A549 (cell line): ENCODE measurements at places on chromosomes 16 and 17. TPM values are rescaled to one million over a fixed set of nuclear protein-coding genes. Genes with fewer than 3 reads are reported as not detected.

DNA sequence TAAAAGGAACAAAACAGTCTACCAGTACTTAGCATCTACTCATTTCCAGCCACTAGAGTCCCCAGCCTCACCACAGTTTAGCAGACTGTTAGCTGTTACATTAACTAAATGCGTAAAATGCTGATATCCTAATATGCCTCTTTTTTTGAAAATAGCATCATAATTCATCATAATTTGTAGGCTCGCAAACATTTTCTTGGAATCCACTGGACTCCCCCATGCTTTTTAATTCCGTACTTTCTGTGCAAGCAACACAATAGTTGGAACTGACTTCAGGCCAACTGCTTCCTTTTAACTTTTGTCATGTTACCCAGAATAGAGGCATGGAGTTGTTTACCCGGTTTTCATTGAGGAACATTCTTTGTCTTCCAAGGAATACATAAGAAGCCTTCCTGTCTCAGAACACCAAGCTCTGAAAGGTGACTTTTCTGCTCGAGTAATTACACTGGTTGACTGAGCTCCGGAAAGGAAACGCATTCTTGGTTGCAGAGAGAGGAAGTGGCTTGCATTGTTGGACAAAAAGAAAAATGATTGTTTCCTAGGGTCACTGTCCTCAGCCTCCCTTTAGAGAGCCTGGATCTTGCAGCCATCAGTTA, 30.9 kb upstream of the SEC14L1 start:
- DNase-seq = no peak

HAS3 gene
- 12.4 to 18.6 TPM (median 14.1 TPM) in 3 replicates for polyA plus RNA-seq

DNA sequence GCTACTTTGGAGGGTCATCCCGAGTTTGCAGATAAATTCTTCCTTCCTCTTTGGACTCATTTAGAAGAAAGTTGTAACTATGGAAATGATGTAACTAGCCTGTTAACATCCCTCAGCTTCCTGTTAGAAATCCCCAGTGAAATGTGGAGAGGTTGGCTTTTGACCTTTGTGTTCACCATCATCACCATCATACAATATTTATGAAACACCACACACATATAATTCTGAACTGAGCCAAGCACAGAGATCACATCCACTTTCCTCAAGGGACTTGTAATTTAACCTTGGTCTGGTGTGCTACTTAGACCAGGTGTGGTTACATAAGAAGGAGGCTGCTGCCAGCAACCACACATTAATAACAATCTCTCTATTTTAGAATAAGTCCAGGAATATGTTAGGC, 2.5 kb downstream of the CAPNS2 start:
- DNase-seq = no peak

- DNase-seq = no peak
These were observed 77.1 kb downstream of the WWP2 start for GRCh38 chr16:69839240-69839688.

DNA sequence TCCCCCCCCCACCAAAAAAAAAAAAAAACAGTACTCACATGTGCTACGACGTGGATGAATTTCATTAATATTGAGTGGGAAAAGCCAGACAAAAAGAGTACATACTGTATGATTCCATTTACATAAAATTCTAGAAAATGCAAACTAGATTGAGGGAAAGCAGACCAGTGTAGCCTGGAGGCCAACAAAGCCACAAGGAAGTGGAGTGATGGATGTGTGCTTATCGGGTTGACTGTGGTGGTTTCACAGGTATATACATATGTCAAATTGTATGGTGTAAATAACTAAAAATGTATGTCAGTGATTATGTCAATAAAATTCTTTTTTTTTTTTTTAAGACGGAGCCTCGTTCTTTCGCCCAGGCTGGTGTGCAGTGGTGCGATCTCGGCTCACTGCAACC, 1.9 kb upstream of the PLD6 start:
- DNase-seq = no peak

CCL4L2 gene
- polyA plus RNA-seq = not detected in 3 replicates
